Progenitor cell of endocrine pancreas (in vitro differentiated cells): ENCODE measurements at places on chromosomes 7 and 10.

GRCh38 chr7:96089511-96089910 is 232.4 kb downstream of the SLC25A13 start:
- no peak for DNase-seq

DNA sequence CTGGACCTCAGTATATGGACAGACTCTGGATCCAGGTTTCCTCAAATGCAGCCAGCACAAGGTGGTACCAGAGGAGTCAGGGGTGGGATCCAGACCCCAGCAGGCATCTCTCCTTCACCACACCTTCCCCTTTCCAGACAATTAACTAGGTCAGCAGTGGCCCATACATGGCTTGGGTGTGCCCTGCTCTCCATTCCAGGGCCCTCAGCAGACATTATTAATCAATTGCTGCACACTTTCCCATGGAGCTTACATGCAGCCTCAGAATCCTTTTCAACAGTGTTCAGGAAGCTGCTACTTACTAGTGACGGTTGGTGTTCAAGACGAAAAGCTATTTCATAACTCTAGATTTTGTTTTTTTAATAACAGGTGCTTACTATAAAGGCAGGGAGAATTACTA is 6.0 kb downstream of the COL13A1 start:
- DNase-seq = no peak

GRCh38 chr7:37069336-37069735 is 345.0 kb upstream of the AOAH start:
- no peak for DNase-seq

DNA sequence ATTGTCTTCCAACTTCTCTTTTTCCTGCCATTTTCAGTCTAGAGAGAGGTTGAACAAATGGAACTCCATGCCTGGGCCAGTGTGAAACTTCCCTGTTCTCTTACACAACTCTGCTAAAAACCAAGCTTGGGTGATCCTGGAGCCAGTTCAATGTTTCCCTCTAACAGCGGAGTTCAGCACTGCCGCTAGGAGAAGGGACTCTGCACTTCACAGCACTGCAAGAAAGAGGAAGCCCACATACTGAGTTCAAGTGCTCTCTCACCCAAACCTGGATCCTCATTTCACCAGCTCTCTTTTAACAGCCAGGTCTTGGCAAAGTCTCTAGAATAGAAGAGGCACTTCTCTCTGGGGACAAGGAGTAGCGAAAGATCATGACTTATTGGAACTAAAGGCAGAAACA is 18.8 kb downstream of the FOXI2 start:
- no peak for DNase-seq

- no peak for DNase-seq
Observed at GRCh38 chr10:80187060-80187459, 18.3 kb downstream of the ANXA11 start.

GRCh38 chr10:18400201-18400905 is 251.0 kb downstream of the NSUN6 start:
- DNase-seq = no peak

- no peak for DNase-seq
Observed at GRCh38 chr10:107616463-107617410, 452.2 kb upstream of the SORCS1 start.

- no peak for DNase-seq
Observed at GRCh38 chr10:11746883-11747539, 4.8 kb downstream of the ECHDC3 start.

DNA sequence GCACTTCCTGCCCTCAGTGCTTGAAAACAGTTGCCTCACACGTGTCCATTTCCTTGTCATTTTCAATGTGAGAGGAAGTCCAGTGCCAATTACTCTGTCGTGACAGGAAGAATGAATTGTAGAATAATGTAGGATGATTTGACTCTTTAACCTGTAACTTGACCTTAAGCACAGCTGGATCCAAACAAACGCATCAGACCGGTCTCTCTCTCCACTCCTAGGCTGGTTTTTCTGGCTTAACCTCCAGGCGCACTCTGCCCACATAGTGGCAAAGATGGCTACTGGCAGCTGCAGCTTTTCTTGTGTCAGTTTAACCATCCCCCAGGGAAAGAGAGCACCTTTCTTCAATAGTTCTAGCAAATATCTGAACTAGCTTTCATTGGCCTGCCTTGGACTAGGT is 29.4 kb upstream of the PNLIPRP3 start:
- DNase-seq = no peak

DNA sequence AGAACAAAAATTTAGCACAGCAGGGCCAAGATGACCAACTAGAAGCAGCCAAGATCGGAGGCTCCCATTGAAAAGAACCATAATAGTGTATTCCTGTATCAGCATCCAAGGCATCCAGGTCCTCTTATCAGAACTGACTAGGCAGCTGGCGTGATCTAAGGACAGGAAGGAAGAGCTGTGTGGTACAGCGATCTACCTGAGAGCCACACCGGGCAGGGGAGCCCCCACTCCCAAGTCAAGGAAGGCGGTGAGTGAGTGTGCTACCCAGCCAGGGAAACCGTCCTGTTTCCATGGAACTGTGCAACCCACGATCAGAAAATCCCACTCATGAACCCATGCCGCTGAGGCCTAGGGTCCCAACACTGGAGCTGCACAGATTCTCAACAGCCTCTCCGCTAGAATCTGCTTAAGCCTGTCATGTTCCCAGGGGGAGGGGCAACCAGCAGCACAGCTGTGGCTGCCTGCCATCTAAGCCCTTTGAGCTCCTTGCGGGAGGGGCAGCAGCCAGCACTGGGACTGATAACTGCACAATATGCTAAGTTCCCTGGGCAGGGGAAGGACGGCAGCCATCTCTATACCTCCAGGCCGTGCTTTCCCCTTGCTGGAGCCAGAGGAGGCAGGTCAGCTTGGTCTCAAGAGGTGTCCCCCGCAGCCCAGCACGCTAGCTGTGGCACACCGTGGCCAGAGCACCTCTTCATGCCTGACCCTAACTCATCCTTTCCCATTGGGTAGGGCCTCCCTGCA is 213.0 kb upstream of the SMIM30 start:
- no peak for DNase-seq

DNA sequence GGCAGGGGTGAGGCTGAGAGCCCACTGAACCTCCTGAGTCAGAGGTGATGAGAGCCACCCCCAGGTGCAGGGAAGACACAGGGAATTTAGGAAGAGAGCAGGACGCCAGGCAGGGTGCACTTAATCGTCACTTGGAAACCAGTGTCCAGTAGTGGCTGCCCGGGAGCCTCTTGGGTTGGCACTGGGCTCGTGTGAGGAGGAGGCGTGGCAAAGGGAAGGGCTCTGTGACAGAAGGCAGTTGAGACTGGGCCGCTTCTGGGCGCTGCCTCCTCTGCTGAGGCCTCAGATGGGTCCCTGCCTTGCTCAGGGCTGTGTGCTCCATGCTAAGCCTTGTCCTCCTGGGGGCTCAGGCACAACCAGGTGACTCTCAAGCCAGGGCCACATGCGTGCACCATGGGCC is 13.3 kb downstream of the RET start:
- DNase-seq = no peak

GRCh38 chr10:14570800-14571199 is 203.9 kb downstream of the FAM107B start:
- no peak for DNase-seq

- no peak for DNase-seq
Observed at GRCh38 chr10:5206799-5207198, 10.2 kb downstream of the AKR1C4 start.

DNA sequence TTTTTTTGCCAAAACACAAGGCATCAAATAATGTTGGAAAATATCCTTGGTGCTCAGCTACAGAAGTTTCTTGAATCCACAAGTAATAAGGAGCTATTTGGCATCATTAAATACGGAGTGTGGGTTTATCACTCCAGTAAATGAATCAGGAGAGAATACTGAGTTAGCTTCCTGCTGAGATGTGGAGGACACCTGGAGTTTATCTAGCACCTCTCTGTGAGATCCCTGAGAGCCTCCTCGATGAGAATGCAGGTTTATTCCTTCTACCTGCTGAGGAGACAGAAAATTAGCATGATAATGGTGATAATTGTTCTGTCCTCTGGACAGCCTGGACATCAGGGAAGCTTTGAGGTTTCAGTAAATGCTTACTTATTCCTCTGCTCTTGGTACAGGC is 40.5 kb downstream of the NRG3 start:
- DNase-seq = no peak

GRCh38 chr10:69640196-69640980 is 10.3 kb downstream of the FAM241B start:
- DNase-seq = no peak

GRCh38 chr7:64992971-64993370 is 2.1 kb upstream of the ZNF117 start:
- DNase-seq = no peak

DNA sequence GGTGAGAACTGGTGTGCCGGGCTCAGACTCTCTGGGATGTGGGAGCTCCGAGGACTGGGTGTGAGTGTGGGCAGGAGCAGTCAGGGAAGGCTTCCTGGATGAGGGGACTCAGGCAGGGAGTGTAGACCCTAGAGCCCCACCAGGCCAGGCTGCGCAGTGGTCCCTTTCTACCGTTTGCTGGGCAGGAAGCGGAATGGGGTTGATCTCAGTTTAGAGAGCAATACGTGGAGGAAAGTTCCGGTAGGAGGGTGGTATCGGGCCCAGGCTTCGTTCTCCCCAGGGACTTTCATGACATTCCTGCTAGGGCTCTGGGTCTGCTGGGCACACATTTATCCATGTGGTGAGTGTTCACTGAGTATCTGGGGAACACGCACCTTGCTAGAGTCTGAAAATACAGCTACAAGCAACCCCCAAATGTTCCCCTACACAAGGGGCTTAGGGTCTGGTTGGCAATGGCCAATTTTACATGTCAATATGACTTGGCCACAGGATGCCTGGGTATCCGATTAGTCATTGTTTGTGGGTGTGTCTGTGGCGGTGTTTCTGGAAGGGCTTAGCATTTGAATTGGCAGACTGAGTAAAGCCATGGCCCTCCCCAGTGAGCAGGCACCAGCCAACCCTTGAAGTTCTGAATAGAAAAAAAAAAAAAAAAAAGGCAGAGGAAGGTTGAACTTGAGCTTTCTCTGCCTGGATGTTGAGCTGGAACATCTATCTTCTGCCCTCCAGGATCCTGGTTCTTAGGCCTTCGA is 20.8 kb downstream of the GHRHR start:
- DNase-seq = no peak

DNA sequence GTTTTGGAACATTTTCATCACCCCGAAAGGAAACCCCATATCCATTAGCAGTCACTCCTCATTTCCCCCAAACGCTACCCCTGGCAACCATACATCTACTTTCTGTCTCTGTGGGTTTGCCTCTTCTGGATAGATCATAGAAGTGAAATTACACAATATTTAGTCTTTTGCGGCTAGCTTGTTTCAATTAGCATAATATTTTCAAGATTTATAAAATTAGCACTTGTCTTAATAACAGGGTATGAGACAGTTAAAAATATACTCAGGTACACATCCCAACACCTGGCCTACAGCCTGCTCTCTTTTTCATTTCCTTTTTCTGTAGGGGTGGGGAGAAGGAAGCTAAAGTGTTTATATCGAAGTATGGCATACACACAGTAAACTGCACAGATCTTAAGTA is 81.4 kb upstream of the LRGUK start:
- DNase-seq = no peak

DNA sequence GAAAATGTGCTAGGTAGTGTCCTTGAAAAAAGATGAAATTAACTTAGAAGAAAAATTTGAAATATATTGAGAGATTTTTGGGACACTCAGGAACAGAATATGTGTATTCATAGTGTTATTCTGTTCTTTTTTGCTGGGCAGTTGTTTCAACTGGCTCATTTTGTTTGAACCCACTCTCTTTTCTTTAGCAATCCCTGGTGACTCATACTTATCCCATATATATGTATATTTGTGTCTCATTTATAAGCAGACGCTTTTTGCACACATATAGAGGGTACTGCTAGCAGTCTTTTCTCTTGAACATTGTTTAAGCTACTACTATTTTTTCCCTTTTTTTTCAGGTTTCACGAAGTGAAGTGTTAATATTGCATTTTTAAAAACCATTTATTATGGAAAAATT is 1.9 kb downstream of the EXOC6 start:
- no peak for DNase-seq

DNA sequence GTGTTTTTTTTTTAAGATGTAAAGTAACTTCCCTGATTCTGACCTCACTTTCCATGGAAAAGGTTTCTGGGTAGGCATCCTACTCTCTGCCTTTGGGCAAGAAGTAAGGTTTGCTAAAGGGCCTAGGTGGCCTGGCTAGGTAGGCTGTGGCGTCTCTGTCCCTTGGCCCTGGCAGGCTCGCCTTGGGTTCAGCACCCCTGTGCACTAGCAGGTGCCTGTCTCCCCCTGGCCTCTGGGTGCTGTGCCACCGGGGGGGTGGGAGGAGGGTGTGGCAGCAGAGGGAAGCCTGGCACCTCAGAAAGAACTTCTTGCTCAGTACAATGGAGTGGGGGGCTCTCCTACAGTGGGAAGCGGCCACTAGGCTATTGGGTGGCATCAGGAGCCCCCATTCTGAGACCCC is 14.0 kb downstream of the TECPR1 start:
- DNase-seq = no peak

DNA sequence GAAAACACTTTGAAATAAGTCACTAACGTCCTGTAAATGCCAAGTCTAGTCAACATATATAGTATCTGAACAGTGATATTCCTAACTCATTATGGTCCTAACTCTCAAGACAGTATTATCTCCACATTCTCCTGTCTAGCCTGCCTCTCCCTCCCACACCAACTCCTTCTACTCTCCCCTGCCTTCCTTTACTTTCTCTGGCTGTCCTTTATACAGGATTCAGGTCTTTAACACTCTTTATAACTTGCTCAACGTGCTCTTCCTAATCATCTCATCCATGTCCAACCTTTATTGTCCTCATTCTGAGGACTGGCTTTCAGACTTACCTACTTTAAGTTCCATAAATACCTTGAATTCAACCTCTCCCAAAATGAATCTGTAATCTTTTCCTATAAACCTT is 42.5 kb downstream of the MTPN start:
- DNase-seq = no peak

DNA sequence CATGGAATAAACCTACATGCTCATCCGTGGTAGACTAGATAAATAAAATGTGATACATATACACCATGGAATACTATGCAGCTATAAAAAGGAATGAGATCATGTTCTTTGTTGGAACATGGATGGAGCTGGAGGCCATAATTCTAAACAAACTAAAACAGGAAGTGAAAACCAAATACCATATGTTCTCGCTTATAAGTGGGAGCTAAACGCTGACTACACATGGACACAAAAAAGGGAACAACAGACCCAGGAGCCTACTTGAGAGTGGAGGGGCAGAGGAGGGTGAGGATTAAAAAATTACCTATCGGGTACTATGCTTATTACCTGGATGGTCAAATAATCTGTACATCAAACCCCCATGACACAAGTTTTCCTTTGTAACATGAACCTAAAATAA is 68.7 kb upstream of the SEC61G start:
- DNase-seq = no peak

DNA sequence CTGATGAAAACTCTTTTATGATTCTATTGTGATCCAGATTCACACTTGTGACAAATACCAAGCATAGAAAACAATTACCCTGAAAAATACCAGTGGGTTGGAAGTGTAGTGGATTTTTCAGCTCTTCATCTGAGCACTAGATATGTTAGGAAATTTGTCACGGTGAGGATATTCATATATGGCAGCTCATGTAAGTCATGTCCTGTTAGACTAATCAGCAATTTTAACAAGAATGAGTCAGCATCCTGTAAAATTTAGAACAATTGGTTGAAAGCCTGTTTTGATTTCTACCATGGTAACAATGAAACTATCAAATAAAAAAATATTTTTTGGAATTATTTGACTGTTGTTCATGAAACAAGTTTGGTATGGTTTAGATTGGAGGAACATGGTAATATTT is 334.3 kb downstream of the CACNA2D1 start:
- DNase-seq = no peak

- DNase-seq = no peak
Observed at GRCh38 chr10:924524-924859, 7.0 kb downstream of the LARP4B start.

- no peak for DNase-seq
Observed at GRCh38 chr7:100154651-100155491, 3.7 kb downstream of the TRAPPC14 start.
